ENCODE measurements at places on chromosomes 1 and 21. TPM values are rescaled to one million over a fixed set of nuclear protein-coding genes. Genes with fewer than 3 reads are reported as not detected.
A peak's percentile ranks its signal among the peaks of the same experiment; 100 is the strongest.

Gene TARDBP
- 71.2 TPM for total RNA-seq

Gene OR2L8
- total RNA-seq = not detected

Gene CFAP45
- total RNA-seq = 2.0 TPM

Gene IFI16
- total RNA-seq = 27.2 TPM

Gene HSPG2
- 122 TPM for total RNA-seq

Gene CYP2J2
- total RNA-seq = 1.9 TPM

Gene SERPINC1
- 0.25 TPM for total RNA-seq

Gene KIF21B
- total RNA-seq = 18.4 TPM

Gene GBP7
- total RNA-seq = not detected

Gene SPRR4
- total RNA-seq = not detected

- no peak for DNase-seq
Measured at GRCh38 chr21:29416268-29416667, 117.5 kb downstream of the BACH1 start.

DNA sequence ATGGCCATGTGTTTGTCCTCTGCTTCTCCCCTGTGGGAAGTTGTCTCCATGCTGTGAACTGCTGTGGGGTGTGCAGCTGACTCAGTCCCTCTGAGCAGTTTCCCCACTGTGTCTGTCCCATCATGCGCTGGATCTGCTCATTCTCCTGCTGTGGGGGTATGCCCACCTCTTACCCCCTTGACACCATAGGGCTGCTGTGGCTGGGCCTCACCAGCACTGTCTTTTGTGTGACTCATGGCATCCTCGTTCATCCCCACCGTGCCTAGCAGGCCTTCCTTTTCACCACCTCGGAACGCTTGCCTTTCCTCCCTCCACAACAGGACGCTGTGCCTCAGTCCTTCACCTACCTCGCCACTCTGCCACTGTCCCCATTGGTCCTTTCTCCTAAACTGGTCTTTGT lies 27.3 kb downstream of the VANGL2 start:
- no peak for DNase-seq

GRCh38 chr1:156677616-156678596 lies 699 bp upstream of the NES start:
- no peak for DNase-seq

DNA sequence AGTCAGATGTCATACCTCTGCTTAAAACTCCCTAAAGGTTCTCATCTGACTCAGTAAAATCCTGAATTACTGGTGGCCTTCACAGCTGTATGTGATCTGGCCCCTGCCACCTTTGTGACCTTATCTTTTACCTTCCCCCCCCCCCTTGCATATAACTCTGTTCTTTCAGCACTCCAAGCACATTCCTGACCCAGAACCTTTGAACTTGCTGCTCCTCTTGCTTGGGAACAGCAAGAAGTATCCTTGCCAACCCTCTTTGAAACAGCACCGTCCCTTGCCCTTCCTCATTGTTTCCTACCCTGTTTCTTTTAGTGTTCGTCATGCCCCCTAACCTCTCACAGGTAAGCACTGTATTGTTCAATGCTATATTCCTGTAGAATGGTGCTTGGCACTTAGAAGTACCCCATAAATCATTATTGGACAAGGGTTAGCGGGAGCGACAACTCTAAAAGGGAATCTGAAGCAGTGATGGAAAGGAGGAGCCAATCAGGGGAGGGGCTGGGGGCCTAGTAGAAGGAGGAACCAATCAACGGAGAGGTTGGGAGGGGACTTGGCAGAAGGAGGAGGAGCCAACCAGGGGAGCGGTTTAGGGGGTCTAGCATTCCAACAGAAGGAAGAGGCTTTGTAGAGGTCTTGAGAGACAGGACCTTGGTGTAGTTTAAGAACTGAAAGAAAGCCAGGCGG lies 13.9 kb downstream of the CACHD1 start:
- no peak for DNase-seq

GRCh38 chr1:111197598-111198284 lies 2.7 kb downstream of the DENND2D start:
- no peak for DNase-seq

GRCh38 chr1:234960722-234961455 lies 167.7 kb downstream of the TOMM20 start:
- no peak for DNase-seq

- no peak for DNase-seq
Measured at GRCh38 chr1:227009937-227010336, 69.8 kb downstream of the COQ8A start.

GRCh38 chr1:230807561-230808280 lies 60.5 kb downstream of the CAPN9 start:
- DNase-seq = no peak

- DNase-seq = no peak
Measured at GRCh38 chr1:223204424-223204823, 61.4 kb upstream of the TLR5 start.

- DNase-seq = no peak
Measured at GRCh38 chr1:83996621-83997020, 2.3 kb downstream of the TTLL7 start.

- no peak for DNase-seq
Measured at GRCh38 chr1:229420765-229421164, 13.1 kb downstream of the ACTA1 start.

DNA sequence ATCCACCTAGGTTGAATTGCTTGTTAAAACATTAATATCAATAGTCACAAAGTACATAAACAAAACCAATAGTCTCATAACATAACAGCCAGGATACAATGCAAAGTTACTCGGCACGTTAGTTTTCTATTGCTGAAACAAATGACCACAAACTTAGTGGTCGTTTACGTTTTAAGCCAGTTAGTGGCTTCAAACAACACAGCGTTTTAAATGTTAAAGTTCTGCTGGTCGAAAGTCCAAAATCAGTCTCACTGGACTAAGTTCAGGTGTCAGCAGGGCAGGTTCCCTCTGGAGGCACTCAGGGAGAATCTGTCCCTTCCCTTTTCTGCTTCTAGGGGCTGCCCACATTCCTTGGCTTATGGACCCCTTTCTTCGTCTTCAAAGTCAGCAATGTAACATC lies 35.6 kb upstream of the ATP1A1 start:
- DNase-seq = no peak

DNA sequence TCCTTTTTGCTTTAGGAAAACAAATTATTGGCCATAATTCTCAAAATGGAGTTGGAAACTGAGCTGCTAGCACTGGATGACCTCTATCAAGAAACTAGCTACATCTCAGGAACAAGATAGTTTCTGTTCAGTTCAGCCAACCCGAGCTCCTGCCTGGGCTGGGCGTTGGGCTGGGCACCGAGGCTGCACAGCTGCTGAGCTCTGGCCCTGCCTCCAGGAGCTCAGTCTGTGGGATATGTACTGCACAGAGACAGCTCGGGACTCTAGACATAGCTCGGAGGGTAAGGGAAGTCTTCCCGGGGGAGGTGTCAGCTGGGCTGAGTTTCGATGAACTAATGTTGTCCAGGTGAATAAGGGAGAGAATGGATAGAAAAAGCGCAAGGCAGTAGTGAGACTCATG lies 24.5 kb upstream of the SLC1A7 start:
- DNase-seq = no peak

- DNase-seq = no peak
Measured at GRCh38 chr1:60984062-60984799, 98.1 kb upstream of the NFIA start.

GRCh38 chr1:180183426-180183825 lies 28.8 kb downstream of the QSOX1 start:
- no peak for DNase-seq

- DNase-seq = no peak
Measured at GRCh38 chr1:27380224-27380623, 2.9 kb downstream of the CD164L2 start.

DNA sequence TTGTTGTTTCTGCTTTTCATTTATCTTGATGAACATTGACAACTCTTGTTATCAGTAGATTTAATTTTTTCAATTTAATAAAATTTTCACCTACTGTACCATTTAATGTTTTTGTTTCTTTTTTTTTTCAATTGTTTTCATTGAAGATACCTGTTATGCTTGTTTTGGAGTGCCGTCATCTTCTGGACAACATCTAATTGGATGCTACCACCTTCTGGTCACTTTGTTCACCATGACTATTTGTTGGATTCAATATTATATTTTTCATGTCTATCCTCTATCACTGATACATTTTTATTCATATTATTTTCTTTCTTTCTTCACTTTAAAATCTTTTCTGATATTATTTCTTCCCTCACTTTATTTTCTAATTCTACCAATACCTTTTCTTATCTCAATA lies 14.0 kb downstream of the KRTAP21-2 start:
- DNase-seq = no peak

DNA sequence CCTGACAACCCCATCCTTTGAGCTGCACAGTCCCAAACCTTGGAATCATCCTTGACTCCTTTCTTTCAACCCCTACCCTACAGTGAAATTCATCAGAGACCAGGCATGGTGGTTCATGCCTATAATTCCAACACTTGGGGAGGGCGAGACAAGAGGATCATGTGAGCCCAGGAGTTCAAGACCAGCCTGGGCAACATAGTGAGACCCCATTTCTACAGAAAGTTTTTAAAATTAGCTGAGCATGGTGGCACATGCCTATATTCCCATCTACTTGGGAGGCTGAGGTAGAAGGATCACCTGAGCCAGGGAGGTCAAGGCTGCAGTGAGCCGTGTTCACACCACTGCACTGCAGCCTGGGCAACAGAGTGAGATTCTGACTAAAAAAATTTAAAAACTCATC lies 34.5 kb downstream of the RERE start:
- no peak for DNase-seq

GRCh38 chr1:209368864-209369598 lies 214.5 kb upstream of the CAMK1G start:
- peak; percentile 45 for DNase-seq

DNA sequence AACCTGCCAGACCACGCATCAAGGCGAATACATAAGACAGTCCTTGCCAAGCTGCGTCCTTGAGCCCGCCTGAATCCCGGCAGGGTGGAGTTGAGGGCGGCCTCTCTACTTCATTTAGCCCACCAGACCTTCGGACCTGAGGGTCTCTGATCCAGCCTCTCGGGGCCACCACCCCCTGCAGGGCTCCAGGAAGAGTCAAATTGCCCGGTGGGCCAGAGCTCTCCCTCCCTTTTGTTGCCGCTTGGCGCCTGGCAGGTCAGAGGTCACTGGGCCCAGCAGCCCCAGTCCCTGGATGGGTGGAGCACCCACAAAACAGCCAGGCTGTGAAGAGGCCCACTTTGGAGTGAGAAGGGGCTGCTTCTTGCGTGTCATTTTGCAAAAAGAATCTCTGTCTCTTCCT lies 9.0 kb downstream of the GNG4 start:
- no peak for DNase-seq

GRCh38 chr1:156858555-156858956 lies 361 bp downstream of the INSRR start:
- DNase-seq = no peak

- DNase-seq = no peak
Measured at GRCh38 chr1:229043115-229043514, 227.8 kb upstream of the RAB4A start.

GRCh38 chr1:155833665-155834295 lies 23.2 kb downstream of the GON4L start:
- DNase-seq = no peak

GRCh38 chr1:212178851-212179250 lies 106.4 kb upstream of the PPP2R5A start:
- no peak for DNase-seq

GRCh38 chr1:221740993-221741702 lies 741 bp downstream of the DUSP10 start:
- no peak for DNase-seq

- DNase-seq = no peak
Measured at GRCh38 chr1:110207831-110208230, 2.3 kb upstream of the KCNC4 start.

- DNase-seq = no peak
Measured at GRCh38 chr1:232532901-232533300, 97.0 kb downstream of the SIPA1L2 start.

- DNase-seq = no peak
Measured at GRCh38 chr21:41897047-41897669, 18.0 kb upstream of the PRDM15 start.

DNA sequence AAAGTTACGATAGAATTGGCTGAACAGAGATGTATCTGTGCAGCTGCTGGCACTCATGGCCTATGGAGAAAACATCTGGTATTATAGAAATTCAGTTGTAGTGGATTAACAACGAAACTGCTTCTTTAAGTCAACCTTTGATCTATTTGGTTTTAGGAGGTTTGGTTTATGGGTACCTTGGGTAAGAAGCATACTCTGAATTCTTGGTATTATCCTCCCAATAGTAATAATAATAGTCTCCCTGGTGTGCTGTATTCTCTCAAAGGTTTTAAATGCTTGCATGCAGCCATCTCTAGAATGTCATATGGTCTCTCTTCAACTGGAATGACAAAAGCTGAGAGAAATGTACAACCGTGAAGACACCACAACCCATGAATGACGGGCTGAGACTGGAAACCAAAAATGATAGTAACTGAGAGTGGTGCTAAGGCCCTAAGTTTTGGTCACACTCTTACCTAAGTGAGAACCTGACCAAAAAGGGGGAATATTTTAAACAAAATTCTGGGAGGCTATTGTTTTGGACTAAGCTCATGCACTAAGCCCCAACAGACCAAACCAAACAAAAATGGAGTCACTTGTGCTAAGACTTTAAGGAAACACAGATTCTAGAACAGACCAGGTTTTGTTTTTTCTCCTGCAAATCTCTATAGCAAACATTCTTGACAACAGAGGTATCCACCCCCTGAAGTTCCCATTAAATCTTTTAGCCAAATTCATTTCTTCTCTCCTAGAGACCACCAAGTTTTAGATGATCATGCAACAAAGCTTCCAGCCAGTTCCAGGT lies 17.6 kb upstream of the TMEM61 start:
- no peak for DNase-seq

DNA sequence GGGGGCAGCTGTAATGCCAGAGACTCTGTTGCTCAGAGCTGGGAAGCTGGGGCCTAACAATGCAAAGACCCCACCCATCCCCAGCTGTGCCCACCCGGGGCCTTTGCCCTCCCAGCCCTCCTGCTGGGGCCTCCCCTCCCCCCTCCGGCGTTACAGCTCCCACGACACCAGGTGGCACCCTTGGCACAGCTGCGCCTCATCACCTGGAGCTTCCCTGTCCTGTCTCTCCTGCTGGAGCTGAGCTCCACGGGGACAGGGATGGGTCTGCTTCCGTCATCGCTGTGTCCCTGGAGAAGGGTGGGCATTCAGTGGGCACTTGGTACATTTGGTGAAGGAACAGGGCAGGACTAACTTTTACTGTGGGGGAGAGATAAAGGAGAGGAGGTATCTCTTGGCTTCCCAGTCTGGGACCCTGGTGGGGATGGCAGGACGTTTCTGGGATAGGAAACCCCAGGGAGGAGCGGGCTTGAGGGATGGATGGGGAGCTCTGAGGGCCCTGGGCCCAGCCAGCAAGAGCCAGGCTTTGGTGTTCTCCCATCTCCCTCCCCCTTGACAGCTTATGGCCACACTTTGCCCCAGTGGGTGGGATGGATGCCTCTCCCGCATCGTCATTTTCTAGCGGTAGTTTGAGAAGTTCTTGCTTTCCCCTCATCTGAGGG lies 453.2 kb downstream of the PTPRU start:
- no peak for DNase-seq

- DNase-seq = peak; percentile 35
Measured at GRCh38 chr1:201295861-201296260, 12.6 kb downstream of the PKP1 start.

All from kidney epithelial cell (primary cell).